Stimulated activated CD4-positive, alpha-beta T cell treated with anti-CD3 and anti-CD28 coated beads, Interleukin-4, amount 100 ng/mL, for 24 hours (primary cell): ENCODE measurements at places on chromosomes 1 and 21.
A peak's percentile ranks its signal among the peaks of the same experiment; 100 is the strongest.

DNA sequence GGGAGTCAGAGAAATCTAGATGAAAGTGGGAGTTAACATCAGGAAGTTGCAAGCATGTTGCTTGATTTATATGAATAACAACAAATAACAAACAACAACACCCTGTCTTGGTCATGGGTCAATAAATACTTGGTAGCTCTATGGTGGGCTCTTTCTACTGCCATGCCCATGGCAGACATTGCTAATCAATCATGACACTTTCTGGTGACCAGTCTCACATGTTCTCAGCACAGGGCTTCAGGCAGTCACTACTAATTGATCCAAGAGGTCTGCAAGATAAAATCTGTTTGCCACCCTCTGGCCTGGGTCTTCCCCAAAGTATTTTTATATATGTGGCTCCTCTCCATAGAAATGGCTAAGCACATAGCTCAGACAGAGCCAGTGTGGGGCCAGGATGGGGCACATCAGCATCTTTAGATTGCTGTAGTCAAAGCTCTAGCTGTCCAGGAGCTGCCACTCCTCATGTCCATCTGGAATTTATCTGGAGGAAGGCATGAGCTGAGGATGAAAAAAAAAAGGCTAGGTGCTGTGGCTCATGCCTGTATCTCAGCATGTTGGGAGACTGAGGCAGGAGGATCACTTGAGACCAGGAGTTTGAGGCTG lies 51.2 kb downstream of the STUM start:
- DNase-seq, result no peak

DNA sequence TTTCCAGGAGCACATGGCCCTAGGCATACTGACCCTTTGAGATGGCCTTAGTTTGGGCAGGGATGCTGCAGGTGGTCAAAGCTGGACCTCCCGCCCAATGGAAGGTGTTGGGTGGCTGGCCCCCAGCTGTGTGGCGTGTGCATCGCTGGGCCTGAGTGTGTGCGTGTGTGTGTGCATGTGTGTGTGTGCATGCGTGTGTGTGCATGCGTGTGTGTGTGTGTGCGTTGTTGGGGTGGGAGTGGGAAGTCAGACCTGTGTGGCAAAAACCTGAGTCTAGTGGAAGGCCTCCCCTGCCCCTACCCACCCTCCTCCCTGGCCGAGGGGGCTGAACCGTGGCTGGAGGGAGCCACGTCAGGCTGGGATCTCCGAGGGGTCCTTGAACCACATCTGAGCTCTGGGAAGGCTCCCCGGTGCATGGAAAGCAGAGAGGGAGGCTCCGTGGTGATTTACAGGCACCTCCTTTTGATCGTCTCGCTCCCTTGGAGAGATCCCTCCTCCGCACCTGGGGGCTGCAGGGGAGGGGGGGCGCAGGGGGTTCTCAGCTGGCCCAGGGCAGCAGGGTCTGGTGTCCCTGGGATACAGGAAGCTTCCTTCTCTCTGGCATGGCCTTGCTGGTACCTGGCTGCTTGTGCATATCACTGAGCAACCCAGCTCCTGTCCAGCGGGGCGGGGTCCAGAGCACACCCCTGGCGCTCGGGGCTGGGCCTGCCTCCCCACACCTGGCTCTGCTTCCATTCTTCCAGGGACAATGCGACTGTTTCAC lies 124.7 kb upstream of the WNT4 start:
- no peak for DNase-seq

DNA sequence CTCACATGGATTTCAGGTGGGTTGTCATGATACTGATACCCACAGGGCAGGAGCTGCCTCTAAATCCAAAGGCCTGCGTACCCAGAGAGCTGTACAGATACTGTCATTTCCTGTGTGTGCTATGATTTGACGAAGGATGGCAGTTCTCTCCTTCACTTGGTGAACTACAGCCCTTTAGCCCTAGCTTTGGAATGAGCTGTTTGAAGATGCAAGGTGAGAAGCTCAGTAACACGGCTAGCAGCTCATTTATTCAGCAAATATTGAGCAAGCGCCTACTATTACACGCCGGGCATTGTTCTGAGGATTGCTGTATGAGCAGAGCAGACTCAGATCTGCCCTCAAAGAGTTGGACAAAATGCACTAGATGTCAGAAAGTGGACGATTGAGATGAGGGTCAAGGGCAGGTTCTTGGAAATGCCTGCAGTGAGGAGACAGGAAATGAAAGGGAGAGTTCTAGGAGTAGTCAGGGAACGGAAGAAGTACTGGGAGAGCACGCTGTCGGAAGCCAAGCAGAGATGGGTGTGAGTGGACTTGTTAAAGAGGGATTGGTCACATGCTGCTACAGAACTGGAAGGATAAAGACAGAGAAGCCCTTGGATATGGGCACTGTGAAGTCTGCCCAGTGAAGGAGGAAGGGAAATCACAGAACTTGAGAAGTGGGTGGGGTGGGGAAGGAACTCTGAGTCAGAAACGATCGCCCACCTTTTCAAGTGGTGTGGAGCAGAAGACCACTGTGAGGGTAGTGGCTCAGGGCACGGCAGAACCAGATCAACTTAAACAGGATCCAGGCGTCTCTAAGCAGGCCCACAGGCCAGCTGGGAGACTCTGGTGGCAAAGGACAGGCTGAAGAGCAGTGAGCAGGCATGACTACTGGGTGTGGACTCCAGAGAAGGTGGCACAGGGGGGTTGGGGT lies 7.1 kb downstream of the PTGFRN start:
- no peak for DNase-seq

GRCh38 chr1:84724128-84724860 lies 34.0 kb upstream of the SSX2IP start:
- peak; percentile 51 for DNase-seq

GRCh38 chr1:230142608-230143210 lies 75.7 kb downstream of the GALNT2 start:
- DNase-seq, result no peak

GRCh38 chr1:168164771-168165170 lies 14.0 kb upstream of the TIPRL start:
- no peak for DNase-seq
